Activated CD8-positive, alpha-beta T cell treated with anti-CD3 and anti-CD28 coated beads for 36 hours (primary cell): ENCODE measurements at places on chromosomes 4 and X. TPM values are rescaled to one million over a fixed set of nuclear protein-coding genes. Genes with fewer than 3 reads are reported as not detected.
A peak's percentile ranks its signal among the peaks of the same experiment; 100 is the strongest.

- H3K27ac ChIP-seq: no peak overlapping the region
- no peaks in the 10 kb centered on the region for H3K36me3 ChIP-seq
- DNase-seq: peak; percentile 64
Measured at GRCh38 chrX:24294619-24295018, 19.2 kb downstream of the SUPT20HL2 start.

DNA sequence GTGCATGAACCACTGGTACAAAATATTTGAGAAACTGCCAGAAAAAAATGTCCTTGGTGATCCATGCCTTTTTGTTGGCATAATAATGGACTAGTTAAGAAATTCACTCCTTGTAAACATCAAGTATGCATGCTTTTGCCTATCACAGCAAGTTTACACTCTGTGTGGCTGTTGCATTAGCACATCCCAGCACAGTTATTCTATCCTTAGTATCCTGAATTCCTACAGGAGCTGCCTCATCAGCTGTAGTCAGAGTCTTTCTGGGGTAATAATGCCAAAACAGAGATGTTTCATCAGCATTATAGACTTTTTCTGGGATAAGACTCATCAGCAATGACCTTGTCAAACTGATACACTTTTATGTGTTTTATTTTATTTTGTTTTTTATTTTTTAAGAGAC is 82.8 kb downstream of the CHIC2 start:
- no peaks in the 10 kb centered on the region for H3K27me3 ChIP-seq
- H3K4me1 ChIP-seq: no peaks in the 10 kb centered on the region
- no peak for DNase-seq
- no peak overlapping the region for H3K4me3 ChIP-seq

DNA sequence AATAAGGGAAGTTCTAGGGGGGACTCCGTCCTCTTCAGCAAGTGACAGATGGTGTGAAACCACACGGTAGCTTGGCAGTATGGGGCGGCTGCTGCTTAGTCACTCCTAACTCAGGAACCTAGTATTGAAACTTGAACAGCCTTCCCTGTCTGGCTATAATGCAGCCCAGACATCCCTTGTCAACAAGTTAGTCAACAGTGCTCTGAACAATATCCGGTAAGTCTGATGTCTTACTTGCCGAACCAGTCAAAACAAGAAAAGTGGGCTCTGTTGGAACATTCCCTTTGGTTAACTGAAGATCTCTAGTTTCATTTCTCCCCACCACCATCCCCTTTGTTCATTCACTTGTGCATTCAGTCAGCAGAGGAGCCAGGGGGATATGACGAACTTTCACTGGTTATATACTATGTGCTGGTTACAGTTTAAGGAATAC is 18.7 kb upstream of the CXCL13 start:
- no peaks in the 10 kb centered on the region for H3K36me3 ChIP-seq
- peaks cover 50% of the 10 kb centered on the region for H3K4me1 ChIP-seq
- peak; percentile 90 for DNase-seq
- peaks cover 14% of the 10 kb centered on the region for H3K27me3 ChIP-seq

- H3K27ac ChIP-seq: no peak overlapping the region
- H3K27me3 ChIP-seq: no peaks in the 10 kb centered on the region
- DNase-seq: no peak
- H3K4me1 ChIP-seq: no peaks in the 10 kb centered on the region
- no peaks in the 10 kb centered on the region for H3K36me3 ChIP-seq
Measured at GRCh38 chr4:124803641-124804040, 91.1 kb upstream of the ANKRD50 start.

GRCh38 chr4:155494037-155494718 is 117.4 kb upstream of the MAP9 start:
- H3K4me1 ChIP-seq: no peaks in the 10 kb centered on the region
- no peak overlapping the region for H3K4me3 ChIP-seq
- peaks cover 5% of the 10 kb centered on the region for H3K27me3 ChIP-seq
- H3K36me3 ChIP-seq: no peaks in the 10 kb centered on the region

GRCh38 chrX:136963973-136964372 is 69.8 kb downstream of the GPR101 start:
- H3K27me3 ChIP-seq: no peaks in the 10 kb centered on the region
- H3K36me3 ChIP-seq: no peaks in the 10 kb centered on the region
- H3K4me3 ChIP-seq: no peak overlapping the region

- no peak for DNase-seq
- H3K4me3 ChIP-seq: no peak overlapping the region
- H3K27ac ChIP-seq: no peak overlapping the region
- H3K27me3 ChIP-seq: peaks cover 5% of the 10 kb centered on the region
- H3K36me3 ChIP-seq: no peaks in the 10 kb centered on the region
Measured at GRCh38 chr4:155497306-155497705, 120.5 kb upstream of the MAP9 start.

DNA sequence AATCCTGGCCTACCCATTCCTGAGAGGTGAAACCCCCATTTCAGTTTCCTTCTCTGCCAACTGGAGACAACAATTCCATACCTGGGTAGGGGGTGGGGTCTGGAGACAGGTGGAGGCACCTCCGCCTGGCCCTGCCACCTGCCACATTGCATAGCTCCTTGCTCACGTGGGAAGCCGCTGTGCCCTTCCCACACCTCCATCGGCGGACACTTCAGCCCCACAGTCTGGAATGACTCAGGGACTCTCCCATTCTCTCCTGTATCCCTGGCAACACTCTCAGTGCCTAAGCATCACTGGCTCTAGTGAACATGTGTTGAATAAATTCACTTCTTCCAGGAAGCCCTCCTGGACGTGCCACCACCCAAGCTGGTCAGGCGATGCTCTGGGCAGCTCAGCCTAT is 21.7 kb downstream of the PPP2R2C start:
- no peak for DNase-seq
- H3K36me3 ChIP-seq: no peaks in the 10 kb centered on the region
- H3K27me3 ChIP-seq: peaks cover 3% of the 10 kb centered on the region
- no peak overlapping the region for H3K4me3 ChIP-seq

DNA sequence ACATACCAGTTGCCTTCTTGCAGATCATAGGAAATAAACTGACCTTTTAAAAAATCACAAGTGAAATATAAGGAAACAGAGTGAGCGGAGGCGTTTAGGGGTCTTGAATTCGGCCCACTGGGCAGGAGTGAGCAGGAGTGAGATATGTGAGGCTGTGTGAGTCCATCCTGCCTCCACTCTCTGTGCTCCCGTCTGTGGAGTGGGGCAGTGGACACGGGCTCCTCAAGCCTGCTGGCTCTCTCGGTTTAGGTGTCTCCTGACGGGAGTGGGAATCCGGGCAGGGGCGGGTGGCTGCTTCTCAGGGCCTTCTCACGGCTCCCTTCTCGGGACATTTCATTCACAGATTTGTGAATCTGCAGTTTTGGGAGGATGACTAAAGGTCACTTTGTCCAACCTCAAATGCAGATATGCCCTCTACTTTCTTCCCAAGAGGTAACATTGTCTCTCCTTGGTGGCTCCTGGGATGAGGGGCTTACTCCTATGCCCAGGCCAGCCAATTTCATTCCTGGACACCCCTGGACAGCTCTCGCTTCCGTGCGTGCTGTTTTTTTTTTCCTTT is 27.6 kb downstream of the CYTL1 start:
- peaks cover 3% of the 10 kb centered on the region for H3K4me1 ChIP-seq
- H3K27ac ChIP-seq: no peak overlapping the region
- no peaks in the 10 kb centered on the region for H3K36me3 ChIP-seq
- H3K27me3 ChIP-seq: peaks cover 10% of the 10 kb centered on the region

- H3K27ac ChIP-seq: no peak overlapping the region
- peak; percentile 65 for DNase-seq
- no peaks in the 10 kb centered on the region for H3K36me3 ChIP-seq
- no peaks in the 10 kb centered on the region for H3K4me1 ChIP-seq
- H3K27me3 ChIP-seq: peaks cover 1% of the 10 kb centered on the region
- no peak overlapping the region for H3K4me3 ChIP-seq
Measured at GRCh38 chr4:111283066-111283677, 660.3 kb upstream of the PITX2 start.

DNA sequence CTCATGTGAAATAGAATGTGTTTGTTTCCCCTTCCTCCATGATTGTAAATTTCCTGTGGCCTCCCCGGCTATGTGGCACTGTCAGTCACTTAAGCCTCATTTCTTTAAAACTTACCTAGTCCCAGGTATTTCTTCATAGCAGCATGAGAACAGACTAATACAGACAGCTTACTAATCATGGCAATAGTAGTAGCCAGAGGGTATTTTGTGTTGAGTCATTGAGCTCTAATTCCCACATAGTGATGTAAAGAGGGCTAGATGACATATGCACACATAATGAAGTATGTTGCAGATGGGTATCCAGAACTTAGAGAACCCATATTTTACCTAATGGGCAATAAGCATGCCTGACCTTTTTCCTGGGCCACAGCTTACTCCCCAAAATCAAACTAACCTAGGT is 1197.2 kb downstream of the PCDH7 start:
- H3K36me3 ChIP-seq: no peaks in the 10 kb centered on the region
- H3K27me3 ChIP-seq: no peaks in the 10 kb centered on the region
- DNase-seq: no peak
- no peaks in the 10 kb centered on the region for H3K4me1 ChIP-seq
- no peak overlapping the region for H3K4me3 ChIP-seq

- H3K27ac ChIP-seq: no peak overlapping the region
- no peak overlapping the region for H3K4me3 ChIP-seq
- no peaks in the 10 kb centered on the region for H3K27me3 ChIP-seq
- no peaks in the 10 kb centered on the region for H3K4me1 ChIP-seq
- no peaks in the 10 kb centered on the region for H3K36me3 ChIP-seq
- DNase-seq: peak; percentile 81
Measured at GRCh38 chr4:7335344-7336066, 99.2 kb downstream of the PSAPL1 start.

- H3K4me1 ChIP-seq: peaks cover 14% of the 10 kb centered on the region
- H3K27ac ChIP-seq: no peak overlapping the region
- no peak for DNase-seq
- no peaks in the 10 kb centered on the region for H3K27me3 ChIP-seq
Measured at GRCh38 chr4:26388671-26389070, 67.9 kb downstream of the RBPJ start.

DNA sequence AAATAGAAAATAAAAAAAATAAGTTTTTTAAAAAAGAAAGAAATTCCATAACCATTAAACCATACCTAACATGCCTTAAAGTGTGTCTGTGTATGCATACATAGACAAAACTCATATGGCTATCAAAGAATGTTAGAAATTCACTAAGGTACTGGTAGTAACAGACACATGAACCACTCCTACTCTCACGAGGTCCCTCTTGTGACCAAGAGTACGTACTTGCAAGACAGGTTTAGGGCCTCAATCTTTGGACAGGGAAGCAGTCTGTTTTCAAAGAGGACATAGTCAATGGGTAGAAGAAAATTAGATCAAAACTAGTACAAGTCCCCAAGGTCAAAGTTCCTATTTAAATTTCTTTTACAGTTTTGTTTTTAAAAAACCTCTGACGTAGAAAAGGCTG is 117.3 kb downstream of the CHM start:
- H3K4me1 ChIP-seq: peaks cover 9% of the 10 kb centered on the region
- H3K36me3 ChIP-seq: peaks cover 7% of the 10 kb centered on the region

GRCh38 chr4:140861359-140862176 is 105.4 kb upstream of the TBC1D9 start:
- no peak overlapping the region for H3K4me3 ChIP-seq
- H3K4me1 ChIP-seq: no peaks in the 10 kb centered on the region
- H3K27ac ChIP-seq: no peak overlapping the region
- peak; percentile 78 for DNase-seq

- no peaks in the 10 kb centered on the region for H3K36me3 ChIP-seq
- H3K4me1 ChIP-seq: peaks cover 19% of the 10 kb centered on the region
- H3K27ac ChIP-seq: no peak overlapping the region
- no peaks in the 10 kb centered on the region for H3K27me3 ChIP-seq
- H3K4me3 ChIP-seq: no peak overlapping the region
Measured at GRCh38 chrX:66203114-66203513, 39.1 kb downstream of the HEPH start.

DNA sequence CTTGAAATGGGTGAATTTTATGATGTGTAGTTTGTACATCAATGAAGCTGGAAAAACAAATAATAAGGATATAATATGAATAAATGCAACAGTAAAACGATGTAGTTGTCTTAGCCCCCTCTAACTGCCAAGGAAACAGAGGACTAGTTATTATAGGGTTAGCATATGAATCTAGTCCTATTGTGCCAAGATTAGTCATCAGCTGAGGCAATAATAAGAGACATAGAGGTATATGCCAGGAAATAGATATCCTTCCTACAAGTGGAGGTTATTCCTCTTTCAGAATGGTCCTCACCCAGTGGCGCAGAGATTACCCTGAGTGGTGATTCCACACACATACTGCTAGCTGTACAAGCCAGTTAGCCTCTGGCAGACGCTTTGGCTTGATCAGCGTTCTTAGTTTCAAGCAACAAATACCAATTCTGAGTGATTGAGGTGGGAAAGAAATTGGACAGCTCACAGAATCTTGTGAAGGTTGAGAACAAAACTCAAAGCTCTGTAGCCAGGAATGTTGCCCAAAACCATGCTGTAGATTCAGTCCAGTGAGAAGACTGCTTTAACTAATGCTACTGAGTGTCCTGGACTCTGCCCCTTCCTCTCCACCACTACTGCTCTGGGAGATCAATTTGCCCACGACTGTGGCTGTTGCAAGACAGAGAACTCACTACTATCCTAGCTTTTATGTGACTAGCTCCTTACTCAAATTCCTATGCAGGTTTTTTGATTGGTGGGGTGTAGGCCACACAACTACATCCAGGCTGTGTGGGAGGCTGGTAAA is 27.0 kb upstream of the ZNF280C start:
- no peak overlapping the region for H3K4me3 ChIP-seq
- H3K4me1 ChIP-seq: no peaks in the 10 kb centered on the region

DNA sequence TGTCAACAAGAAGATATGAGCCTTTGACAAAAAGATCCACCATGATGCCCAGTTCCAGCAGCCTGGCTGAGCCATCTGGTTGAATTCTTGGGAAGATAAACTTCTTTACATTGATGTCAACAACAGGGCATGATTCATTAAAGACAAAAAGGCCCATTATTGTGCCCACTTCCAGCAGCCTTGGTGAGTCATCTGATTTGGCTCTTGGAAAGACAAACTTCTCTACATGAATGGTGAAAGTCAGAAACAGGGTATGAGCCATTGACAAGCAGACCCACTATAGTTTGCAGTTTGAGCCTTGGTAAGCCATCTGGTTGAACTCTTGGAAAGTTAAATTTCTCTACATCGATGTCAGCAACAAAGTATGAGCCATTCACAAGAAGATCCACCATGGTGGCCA is 4.1 kb upstream of the CSF2RA start:
- H3K36me3 ChIP-seq: no peaks in the 10 kb centered on the region
- no peaks in the 10 kb centered on the region for H3K27me3 ChIP-seq
- DNase-seq: no peak
- no peak overlapping the region for H3K27ac ChIP-seq
- peaks cover 13% of the 10 kb centered on the region for H3K4me1 ChIP-seq
- no peak overlapping the region for H3K4me3 ChIP-seq

DNA sequence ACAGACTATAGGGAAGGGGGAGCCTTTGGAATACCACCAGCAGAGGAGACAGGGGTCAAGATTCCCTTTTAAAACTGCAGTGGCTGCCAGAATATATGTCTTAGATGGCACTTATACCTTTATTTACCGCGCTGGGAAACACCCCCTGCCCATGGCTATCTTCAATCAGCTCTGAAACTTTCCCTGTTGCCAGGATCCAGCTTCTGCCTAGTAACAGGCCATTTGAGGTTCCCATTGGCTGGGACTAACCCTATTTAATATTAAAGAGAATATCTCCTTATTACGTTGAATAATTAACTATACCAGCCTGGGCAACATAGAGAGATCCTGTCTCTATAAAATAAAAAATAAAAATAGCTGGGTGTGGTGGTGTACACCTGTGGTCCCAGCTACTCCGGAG is 23.8 kb downstream of the SOWAHB start:
- peaks cover 11% of the 10 kb centered on the region for H3K27me3 ChIP-seq
- no peak for DNase-seq
- H3K27ac ChIP-seq: no peak overlapping the region
- H3K4me3 ChIP-seq: no peak overlapping the region
- H3K36me3 ChIP-seq: no peaks in the 10 kb centered on the region

IL2 gene
- total RNA-seq: 8.9 TPM

GABRE gene
- total RNA-seq: not detected

TEX13C gene
- not detected for total RNA-seq

UGT2B15 gene
- not detected for total RNA-seq

TLR2 gene
- total RNA-seq: 1.8 TPM

FAM9C gene
- not detected for total RNA-seq

ABLIM2 gene
- 0.32 TPM for total RNA-seq
